Fibroblast of the conjunctiva (primary cell): ENCODE measurements at places on chromosomes 6 and 20.
A peak's percentile ranks its signal among the peaks of the same experiment; 100 is the strongest.

GRCh38 chr6:10682355-10682988, 11.9 kb downstream of the C6orf52 start:
- DNase-seq, result no peak

DNA sequence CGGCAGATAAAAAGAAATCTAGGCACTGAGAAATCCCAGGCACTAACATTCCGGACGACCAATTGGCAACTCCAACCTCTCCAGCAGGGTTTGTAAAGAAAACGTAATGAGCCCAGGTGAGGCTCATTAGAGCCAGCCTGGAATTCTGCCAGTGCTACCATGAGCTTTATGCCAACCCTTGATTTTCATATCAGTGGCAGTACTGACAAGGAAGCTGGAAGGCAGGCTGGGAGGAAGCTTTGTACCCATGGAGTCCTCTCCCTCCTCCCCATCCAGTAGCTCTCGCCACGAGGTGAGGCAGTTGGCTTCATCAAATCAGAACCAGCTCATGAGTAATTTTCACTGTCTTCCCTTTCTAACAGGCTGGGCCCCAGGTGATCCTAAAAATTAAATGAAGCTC, 250.2 kb downstream of the ZNF217 start:
- DNase-seq, result no peak

- no peak for DNase-seq
Observed at GRCh38 chr6:67009818-67010217, 1302.8 kb upstream of the EYS start.

DNA sequence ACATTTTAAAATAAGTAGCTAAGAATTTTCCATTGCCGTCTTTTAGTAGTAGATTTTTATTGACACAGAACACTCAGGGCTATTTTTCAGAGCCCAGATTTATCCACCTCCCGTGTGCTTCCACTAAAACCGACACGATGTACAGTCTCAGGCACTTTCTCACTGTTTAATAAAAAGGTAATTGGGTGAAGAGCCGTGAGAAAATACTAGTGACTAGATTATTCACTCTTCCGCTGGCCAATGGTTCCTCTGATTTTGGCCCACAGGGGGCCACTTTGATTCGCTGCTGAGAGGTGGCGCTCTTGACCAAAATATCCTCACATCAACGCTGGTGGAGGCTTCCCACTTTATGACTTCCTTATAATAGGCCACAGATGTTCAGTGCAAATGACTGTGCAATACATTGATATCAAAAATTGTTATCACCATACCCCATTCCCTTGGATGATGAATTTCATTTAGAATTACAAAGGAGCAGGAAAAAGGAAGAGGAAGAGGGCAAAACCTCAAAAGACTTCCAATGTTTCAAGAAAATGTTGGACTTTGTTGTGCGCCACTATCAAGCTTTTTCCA, 12.3 kb upstream of the HDDC2 start:
- DNase-seq, result peak; percentile 52

DNA sequence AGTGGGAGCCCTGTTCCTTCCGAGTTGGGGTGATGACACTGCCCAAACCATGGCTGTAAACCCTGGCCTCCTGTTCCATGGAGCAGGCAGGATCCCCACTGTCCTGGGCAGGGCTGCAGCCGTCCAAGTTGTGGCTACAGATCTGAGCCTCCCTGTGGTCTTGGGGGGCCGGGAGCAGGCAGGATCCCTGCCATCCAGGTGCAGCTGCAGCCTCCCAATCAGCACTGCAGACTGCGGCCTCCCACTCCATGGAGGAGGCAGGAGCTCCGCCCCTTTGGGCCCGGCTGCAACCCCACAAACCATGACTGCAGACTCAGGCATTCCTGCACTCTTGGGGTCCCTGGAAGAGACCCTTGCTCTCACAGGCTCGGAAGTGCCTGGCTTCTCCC, 872.1 kb upstream of the GJE1 start:
- DNase-seq, result no peak

- DNase-seq, result no peak
Observed at GRCh38 chr6:122153557-122153956, 245.9 kb upstream of the HSF2 start.

DNA sequence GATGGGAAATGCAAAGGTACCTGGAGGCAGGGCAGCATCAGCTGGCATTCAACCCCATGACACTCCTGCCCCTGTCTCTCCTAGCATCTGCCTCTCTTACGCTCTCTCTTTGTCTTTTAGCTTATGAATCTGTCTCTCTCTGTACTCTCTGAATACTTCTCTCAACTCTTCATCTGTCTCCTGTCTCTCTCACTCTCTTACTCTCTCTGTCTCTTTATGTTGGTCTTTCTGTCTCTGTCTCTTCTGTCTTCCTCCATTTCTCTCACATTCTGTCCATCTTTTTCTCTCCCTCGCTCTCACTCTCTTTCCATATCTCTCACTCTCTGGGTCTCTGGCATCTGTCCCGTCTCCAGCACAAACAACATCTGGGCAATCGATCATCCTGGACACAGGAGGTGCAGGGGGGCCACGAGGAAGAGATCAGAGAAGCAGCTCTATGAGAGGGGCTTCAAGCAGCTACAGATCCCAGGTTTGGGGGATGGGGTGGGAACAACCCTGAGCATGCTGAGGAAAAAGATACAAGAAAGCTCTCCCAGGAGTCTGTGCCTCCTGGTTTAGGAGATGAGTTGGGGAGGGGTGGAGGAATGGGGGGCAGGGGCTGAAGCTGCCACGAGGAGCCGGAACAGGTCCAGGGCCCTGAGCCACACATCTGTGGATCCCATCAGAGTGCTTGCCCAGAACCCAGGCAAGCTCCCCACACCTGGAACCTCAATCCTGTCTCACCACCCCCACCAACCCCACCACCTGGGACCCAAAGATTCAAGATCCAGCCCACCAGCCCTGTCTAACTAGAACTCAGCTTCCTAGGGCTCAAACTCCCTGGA, 2.4 kb downstream of the COL11A2 start:
- no peak for DNase-seq

GRCh38 chr6:119147101-119148053, 68.9 kb upstream of the FAM184A start:
- DNase-seq, result peak; percentile 97

DNA sequence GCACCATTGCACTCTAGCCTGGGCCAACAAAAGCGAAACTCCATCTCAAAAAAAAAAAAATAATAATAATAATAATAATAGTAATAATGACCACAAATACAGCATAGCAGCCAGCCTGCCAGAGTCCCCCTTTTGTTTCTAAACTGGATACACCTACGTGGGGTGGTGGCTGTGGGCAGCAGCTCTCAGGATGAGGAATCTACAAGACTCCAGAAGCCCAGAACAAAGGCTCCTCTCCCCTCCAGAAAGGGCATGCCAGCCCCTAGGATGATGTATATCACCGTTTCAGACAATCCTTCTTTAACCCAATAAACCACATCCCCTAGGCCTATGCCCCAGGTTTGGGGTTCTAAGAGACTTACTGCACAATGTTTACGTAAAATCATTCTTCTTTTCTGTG, 155.9 kb downstream of the QRSL1 start:
- no peak for DNase-seq

DNA sequence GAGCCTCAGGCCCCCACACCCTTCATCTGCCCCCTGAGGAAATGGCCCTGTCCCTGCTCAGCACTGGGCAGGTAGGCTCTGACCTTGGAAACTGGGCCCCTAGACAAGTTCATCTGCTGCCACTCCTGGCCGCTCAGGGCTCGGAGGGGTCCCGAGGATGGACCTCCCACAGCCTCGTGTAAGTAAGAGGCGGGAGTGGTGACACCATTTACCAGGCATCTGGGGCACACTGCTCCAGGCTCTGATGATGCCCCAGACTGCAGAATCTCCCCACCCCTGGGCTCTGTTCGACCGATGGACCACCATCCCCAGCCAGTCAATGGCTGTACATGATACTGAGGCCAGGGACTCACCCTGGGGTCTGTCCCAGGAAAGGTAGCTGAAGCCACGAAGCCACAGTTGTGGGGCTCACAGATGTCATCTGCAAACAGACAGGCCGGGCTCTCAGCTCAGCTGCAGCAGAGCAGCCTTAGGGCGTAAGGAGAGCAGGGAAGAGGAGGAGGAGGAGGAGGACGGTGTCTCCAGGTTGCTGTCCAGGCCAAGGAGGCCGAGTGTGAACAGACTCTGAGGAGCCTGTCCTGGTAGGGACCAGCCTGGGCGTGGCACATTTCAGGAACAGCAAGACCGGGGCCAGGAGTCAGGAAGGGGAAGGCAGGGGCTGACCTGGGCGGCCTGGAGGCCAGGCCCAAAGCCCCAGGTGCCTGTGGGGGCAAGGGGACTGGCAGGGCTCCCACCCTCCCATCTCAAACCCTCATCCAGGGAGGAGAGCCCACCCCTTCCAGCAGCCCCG, 300.4 kb downstream of the TAF4 start:
- DNase-seq, result no peak

DNA sequence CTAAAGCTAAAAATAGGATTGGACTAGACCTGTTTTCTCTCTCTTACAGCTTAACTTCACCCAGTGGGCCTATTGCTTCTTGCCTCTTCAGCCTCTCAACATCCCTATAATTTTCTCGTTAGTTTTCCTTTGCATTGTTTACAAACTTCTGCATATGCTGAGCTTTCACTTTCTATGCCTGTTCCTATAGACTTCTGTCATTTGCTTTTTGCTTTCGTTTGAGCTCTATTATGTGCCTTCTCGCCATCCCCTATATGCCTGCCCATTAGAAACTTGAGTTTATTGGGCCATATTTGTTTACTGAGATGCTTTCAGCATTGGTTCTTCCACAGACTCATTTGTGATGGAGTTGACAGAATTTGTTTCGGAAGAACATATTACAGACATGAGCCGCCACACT, 40.9 kb downstream of the NCOA7 start:
- DNase-seq, result no peak

DNA sequence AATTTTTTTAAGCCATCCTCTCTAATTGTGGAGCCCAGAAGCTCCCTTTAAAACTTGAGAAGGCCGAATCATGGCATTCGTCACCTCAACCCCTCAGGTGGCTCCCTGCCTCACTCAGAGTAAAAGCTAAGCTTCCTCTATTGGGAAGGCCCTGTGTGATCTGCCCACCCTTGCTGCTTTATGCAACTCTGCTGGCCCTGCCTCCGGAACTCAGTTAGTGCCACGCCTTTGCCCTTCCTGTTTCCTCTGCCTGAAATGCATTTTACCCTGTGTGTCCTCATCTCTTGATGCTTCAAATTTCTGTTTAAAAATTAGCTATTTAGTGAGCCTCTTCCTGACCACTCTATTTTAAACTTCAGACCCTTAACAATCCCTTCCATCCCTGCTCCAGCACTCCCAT, 5.7 kb downstream of the PACRG start:
- DNase-seq, result no peak

- no peak for DNase-seq
Observed at GRCh38 chr6:43037197-43037596, 15.8 kb downstream of the RRP36 start.

DNA sequence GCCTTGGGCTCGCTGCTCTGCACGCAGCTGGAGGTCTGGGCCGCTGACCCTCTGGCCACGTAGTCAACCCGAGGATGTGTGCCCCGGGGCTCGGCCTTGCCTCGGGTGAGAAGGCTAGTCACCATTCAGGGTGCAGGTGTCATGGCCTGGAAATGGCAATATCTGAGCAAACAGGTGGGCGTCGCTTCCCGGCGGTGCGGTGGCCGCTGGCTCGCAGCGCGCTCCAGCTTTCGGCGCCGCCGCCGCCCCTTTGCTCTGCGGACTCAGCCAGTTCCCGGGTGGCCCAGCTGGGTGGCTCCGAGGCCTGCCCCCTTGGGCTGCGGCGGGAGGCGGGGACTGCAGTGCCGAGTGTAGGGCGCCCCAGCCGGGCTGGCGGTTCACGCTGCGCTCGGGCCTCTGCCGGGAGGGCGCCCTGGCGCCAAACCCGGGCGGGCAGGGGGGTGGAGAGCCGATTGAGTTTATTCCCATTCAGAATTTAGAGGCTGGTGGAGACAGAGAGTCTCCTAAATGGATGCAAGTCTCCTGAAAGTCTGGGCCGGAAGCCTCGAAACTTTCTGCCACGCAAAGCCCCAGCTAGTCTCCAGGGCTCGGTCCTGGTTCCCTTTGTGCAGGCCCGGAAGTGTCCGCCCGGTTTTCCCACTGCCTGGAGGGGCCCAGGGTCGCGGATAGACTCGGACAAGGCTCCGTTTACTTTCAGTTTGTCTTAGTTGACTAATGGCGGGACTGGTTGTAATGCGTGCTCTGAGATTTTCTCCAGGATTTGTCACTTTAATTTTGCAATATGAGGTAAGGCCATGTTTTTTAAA, 11.3 kb upstream of the TFAP2A start:
- DNase-seq, result no peak

DNA sequence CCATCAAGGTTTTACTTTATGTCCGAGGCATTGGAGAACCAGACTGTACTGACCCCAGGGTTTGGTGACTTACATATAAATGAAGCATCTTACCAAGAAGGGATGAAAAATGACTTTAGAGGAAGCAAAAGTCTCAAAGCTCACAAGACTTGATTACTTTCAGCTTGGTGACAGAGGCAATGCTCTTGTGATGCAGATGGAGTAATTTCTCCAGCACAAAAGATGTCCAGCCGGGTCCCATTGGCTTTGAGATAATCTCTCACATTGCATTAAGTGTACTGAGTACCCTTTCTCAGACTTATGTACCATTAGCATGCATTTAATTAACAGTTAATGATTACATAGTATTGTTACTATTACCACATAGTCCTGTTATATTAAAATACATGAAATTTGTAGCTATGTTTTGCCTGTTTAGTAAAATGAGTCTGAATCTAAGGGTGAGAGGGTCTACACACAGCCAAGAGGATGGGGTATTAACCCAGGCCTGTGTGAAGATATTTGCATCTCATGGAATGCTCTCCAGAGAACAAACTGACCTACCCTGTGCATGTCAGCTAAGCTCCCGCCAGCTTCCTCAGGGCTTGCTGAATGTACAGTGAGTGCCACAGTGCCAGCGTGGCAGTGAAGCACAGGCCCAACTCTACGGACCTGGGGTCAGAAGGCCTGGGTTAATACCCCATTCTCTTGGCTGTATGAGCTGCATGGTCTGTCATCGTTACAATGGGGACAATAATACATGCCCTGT, 5.6 kb downstream of the HTR1E start:
- no peak for DNase-seq

GRCh38 chr6:49233483-49233882, 229.6 kb downstream of the MMUT start:
- DNase-seq, result no peak

- no peak for DNase-seq
Observed at GRCh38 chr6:66926060-66926459, 1219.0 kb upstream of the EYS start.

DNA sequence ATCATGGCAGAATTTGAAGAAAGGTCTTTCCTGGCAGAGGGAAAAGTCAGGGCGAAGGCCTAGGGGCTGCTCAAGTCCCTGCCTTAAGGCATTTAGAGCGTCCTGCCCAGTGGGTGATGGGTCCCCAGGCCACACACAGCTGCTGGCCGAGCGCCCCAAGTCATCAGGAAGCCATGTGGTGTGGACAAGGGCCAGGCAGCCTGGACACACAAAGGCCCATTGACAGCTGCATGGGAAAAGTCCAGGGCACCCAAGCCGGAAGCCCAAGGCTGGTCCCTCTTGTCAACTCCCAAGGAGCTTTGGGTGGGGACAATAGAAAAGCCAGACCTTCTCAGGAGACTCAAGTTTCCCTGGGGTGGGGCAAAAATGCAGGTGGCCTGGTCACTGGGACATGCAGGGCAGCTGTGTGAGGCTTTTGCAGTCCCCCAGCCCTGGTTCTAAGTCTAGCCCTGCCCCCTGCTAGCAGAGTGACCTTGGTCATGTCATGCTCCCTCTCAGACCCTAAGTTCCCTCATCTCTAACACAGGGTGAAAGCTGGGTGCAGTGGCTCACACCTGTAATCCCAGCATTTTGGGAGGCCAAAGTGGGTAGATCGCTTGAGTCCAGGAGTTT, 44.3 kb upstream of the PTGIS start:
- DNase-seq, result no peak

- no peak for DNase-seq
Observed at GRCh38 chr20:58169450-58169849, 59.0 kb downstream of the ANKRD60 start.

- no peak for DNase-seq
Observed at GRCh38 chr6:138159246-138159645, 2.5 kb upstream of the ARFGEF3 start.
